ENCODE measurements at places on chromosomes 2 and 18.
A peak's percentile ranks its signal among the peaks of the same experiment; 100 is the strongest.

DNA sequence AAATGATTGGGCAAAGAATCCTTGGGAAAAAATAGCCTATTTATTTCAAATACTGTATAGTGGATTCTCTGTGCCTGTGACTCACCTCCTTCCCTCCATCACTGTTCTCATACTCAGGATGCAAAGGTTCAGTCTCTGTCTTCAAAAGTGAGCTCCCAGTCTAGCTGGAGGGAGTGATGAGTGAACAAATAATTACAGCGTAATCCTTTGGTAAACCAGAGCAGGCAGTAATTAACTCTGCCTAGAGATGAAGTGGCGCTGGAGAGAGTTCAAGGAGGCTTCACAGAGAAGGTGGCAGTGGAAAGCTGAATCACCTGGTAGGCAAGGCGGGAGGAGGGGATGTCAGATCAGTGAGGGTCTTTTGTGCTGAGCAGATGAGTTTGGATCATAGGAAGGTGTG lies 6.5 kb downstream of the DGUOK start:
- DNase-seq = no peak

DNA sequence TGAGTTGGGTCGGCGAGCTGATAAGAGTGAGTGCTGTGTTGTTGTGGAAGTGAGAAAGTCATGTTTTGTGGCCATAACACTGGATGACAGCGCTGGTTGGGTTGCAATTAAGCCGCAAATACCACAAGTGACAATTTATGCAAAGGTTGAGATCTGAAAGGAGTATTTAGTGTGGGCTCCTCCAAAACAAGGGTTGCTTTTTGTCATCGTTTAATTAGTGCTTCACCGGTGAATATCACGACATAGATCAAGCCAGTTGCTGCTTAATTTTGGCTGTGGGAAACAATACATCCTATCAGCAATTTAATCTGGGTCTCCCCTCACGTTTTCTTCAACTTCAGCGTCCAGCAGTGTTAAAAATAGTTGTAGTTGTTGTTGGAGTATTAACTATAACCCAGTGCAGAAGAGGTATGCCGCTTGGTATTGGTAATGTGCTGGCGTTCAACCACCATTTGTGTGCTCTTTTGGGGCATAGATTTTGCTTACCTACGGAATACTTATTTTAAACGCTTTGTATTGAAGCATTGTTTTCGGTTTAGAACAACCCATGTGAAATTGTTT lies 662 bp downstream of the ACVR2A start:
- peak; percentile 76 for DNase-seq

- DNase-seq = no peak
Measured at GRCh38 chr18:37499913-37500312, 65.7 kb downstream of the CELF4 start.

DNA sequence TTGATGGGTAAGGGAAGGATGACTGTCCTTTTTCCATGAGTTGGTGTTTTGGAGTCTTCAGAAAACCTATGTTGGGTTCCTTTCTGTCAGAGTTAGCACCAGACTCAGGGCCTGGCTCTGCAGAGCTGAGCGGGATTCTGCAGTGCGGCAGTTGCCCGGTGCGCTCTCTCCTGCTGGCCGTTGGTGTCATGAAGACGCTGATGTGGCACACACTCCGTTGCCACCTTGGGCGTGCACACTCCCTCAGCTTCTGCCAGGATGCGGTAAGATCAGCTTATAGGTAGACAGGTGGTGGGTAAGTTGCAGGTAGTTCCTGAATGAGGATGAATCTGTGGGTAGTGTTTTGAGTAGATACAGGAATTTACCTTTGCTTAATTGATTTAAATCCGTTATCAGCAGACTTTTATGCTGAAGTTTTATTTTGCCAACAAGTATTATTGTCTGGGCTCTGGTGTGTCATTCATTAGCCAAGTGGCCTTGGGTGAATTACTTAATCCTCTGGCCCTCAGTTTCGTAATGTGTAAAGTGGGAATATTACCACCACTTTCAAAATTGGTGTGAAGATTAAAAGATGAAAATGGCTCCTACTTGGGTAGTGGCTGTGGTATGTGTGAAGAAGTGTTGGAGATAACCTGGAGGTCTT lies 26.8 kb downstream of the DGKD start:
- no peak for DNase-seq

GRCh38 chr2:40173276-40173675 lies 278.6 kb downstream of the SLC8A1 start:
- DNase-seq = no peak
